CD4-positive, alpha-beta T cell treated with Interleukin-17A for 1 hour (primary cell): ENCODE measurements at places on chromosomes 2 and 18.

DNA sequence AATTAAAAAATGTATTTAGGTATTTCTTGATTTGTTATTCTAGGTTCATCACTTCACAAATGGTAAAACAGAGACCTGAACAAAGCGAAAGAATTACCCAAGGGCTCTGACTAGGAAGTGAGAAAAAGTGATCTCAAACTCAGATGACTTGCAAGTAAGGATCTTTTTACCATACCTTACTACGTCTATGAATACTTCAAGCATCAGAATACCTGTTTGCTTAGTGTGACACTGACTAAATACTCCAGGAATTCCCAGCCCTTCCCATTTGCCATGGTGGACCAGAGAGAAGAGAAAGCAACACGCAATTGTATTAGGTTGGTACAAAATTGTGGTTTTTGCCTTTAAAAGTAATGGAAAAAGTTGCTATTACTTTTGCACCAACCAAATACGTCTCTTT is 35.8 kb upstream of the FIGN start:
- DNase-seq, result no peak

DNA sequence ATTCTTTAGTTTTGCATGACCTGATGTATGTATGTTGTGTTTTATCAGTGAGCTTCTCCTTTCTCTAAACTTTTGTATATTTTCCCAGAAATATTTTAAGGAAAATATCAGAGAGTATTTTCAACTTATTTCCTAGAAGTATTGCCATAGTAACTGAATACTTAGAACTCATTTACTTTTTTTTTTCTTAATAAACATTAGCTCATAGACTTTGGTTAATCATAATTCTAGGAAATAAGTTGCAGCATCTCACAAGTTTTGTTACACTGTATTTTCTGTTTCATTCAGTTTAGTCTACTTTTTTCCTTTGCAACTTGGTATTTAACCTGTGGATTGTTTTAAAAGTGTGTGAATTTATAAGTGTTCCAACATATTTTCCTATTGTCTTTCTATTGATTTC is 27.5 kb downstream of the SMCHD1 start:
- no peak for DNase-seq

- no peak for DNase-seq
Observed at GRCh38 chr2:28952836-28953211, 28.3 kb upstream of the TOGARAM2 start.

DNA sequence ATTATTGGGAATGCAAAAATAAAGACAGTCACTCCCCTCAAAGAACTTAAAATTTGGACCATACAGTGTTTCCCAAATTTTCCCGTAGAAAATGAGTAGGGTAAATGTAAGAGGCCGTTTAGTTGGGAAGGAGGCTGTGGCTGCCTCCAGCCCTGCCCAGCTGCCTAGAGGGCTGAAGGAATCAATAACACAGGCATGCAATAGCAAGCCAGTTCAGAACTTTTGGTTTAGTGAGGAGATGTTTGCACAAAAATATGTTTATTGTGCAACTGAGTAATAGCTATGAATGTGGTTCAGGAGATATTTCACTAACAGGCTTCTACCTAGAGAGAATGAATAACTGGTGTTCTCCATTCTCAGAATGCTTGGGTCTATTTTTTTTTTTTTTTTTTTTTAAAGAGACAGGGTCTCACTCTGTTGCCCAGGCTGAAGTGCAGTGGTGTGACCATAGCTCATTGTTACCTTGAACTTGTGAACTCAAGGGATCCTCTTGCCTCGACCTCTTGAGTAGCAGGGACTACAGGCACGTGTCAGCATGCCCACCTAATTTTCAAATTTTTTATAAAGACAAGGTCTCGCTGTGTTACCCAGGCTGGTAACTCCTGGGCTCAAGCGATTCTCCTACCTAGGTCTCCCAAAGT is 23.6 kb downstream of the UGP2 start:
- DNase-seq, result no peak

DNA sequence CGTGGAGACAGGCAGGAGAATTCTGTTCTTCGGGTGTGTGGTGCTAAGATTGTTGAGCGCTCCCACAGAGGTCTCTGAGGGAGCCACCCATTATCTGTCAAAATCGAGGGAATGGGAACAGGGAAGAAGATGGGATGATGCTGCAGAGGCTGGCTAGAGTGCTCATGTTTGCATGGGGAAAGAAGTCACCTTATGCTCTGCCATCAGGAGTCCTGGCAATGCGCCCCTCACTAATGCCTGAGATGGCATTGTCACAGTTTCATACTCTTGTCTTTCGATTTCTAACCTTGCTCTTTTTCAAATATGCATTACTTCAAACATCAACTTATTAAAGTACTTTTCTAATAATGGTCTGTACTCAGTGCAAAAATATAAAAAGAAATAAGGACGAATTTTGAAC is 463.3 kb upstream of the CELF4 start:
- DNase-seq, result no peak

DNA sequence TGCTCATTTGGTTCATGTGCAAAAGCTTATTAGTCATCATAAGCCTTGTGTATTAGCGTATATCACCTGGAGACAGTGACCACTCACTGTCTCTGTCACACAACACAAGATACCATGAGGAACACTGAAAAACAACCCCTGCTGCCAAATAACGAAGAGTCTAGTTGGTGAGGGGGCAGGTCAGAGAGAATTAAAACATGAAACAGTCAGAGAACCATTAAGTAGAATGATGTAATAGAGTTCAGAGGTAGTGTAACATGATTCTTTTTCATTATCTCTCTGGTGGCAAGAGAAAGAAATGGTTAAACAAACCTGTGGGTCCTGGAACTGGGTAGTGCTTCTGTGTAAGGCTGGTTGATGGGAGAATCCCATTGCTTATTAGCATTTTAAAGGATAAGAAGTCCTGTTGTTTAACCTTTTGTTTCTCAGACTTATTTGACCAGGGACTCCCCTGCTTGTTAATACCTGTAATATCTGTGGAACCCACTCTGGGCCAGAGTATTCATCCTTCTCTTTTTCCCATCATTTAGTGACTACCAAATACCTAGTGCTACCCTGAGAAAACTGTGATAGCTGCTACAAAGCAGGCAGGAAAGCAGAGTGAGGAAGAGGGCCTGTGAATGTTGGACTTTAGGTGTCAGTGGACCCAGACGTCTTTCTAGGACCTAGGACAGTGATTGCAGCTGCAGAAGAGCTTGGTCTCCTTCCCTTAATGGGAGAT is 38.0 kb downstream of the PTRHD1 start:
- no peak for DNase-seq

- DNase-seq, result peak; percentile 50
Observed at GRCh38 chr2:198127627-198128026, 323.2 kb downstream of the PLCL1 start.

GRCh38 chr18:65968239-65969004 is 217.6 kb downstream of the CDH7 start:
- DNase-seq, result no peak

GRCh38 chr2:120470041-120470965 is 124.4 kb downstream of the INHBB start:
- no peak for DNase-seq

- no peak for DNase-seq
Observed at GRCh38 chr2:171491292-171491691, 31.0 kb upstream of the CYBRD1 start.

- no peak for DNase-seq
Observed at GRCh38 chr2:30716123-30716900, 90.9 kb downstream of the CAPN13 start.

DNA sequence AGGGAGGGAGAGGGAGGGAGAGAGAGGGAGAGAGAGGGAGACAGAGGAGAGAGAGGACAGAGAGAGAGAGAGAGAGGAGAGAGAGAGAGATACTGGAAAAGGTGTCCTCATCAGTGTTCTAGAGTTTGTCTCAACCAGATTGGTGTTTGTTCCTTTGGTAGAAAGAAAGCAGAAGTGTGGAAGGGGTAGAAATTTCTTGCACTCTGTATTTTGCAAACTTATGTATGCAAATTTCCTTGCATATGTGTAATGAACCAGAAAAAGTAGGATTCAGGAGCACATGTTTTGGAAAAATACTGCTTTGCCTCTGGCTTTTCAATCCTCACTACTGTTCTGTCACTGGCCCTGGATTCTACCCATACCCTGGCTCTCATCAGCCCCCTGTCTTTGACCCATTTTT is 1.1 kb upstream of the SP140 start:
- DNase-seq, result no peak

- no peak for DNase-seq
Observed at GRCh38 chr2:179543361-179543901, 278.8 kb upstream of the SESTD1 start.

- DNase-seq, result no peak
Observed at GRCh38 chr2:173990970-173991819, 26.0 kb upstream of the SP3 start.

DNA sequence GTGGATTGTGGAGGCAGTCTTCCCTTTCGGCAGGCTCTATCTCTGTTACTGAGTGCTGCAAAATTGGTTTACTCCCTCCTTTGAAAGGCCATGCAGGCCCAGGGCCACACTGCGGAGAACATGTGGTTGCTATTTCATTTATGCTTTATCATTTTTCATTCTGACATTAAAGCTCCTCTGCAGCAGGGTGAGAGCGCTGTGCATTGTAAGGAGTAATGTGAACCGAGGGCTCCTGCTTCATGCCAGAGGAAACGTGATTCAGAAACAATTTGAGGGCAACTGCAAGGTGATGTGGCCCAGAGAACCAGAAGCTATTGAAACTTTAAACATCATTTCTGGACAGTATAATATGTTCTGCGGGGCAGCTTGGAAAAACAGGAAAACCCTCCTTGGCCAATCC is 341.6 kb upstream of the NT5C1B start:
- no peak for DNase-seq

DNA sequence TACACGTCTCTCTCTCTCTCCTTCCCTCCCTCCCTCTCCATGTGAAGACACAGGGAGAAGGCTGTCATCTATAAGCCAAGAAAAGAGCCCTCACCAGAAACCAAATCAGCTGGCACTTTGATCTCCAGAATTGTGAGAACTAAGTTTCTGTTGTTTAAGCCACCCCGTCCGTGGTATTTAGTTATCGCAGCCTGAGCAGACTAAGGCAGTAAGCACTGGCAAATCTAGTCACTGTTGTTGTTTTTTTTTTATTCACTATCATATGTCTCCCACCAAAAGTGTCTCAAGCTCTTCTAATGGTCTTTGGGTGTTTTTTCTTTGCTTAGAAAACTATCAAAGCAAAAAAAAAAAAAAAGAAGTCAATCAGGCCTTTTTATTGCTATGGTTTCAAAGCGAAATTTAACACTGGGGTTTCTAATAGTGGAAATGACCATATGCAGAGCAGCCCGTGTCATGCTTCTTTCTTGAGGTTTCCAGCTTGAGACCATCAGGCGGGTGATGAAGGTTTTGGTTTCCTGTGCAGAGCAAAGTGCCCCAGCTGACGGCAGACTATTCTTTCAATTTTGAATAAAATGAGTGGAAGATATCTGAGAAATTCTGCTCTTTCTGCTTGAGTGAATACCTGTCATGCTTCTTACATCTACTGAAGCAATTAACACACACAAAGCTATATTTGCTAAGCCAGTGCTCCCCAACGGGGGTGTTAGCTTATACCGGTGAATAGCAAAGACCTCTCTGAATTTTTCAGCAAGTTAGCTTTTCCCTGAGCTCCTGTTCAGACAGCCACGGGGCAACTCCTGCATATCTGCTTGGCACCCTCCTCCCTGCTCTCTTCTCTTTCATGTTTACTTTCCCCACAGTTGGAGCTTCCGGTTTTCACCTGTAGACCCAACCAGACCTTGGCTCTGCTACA is 394.1 kb upstream of the ATP5MC3 start:
- peak; percentile 35 for DNase-seq

DNA sequence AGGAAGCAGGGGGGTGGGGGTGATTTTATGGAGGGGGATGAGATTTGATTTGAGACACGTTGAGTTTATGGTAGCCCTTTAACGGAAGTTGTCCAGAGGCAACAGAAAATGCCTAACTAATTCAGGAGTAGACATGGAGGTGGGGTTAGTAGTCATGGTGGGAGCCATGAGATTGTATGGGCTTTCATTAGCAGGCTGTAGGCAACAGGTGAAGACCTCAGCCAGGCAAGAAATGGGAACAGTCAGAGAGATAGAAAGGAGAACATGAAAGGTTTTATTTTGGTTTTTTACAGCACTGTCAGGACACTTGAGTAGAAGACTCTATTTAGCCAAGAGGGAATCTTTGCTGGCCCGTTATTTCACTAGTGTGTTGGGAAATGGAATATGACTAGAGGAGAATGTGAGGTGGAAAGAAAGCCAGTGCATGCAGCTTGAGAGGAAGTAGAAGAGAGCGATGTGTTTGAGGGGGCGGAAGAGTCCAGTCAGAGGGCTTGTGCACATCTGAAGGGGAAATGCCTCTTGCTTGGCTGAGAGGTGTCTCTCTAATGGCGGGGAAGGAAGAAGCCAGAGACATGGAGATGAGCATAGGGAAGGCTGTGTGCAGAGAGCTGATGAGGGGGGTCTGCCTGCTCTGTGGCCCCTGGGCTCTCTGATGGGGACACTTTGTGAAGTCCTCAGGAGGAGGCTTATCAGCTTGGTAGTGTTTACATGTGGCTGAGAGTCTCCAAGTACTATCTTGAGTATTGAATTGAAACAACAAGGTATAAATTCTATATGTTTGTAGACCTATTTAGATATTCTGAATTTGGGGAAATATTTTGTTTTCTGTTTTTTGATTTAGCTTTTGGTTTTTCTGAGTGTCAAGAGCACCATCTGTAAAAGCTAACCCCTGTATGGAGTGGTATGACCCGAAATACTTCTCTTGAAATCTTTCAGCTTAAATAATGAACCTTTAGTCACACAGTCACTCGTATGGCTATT is 66.9 kb upstream of the ITM2C start:
- no peak for DNase-seq

DNA sequence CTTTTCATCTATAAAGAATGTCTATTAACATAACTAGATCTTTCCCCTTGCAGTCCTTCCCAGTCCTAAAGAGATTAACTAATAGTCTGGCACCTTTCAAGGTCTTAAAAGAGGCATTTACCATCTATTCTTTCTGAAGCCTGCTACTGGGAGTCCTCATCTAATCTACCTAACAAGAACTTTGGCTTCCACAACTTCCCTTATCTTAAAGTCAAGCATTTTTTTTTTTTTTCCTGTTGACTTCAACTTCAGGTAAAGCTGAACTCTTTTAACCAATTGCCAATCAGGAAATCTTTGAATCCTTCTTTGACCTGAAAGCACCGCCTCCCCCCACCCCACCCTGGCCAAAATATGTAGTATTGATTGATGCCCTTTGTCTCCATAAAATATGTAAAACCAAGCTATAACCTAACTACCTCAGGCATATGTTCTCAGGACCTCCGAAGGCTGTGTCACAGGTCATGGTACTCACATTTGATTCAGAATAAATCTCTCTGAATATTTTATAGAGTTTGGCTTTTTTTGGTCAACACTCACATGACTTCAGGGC is 168.6 kb downstream of the PTPRM start:
- no peak for DNase-seq

DNA sequence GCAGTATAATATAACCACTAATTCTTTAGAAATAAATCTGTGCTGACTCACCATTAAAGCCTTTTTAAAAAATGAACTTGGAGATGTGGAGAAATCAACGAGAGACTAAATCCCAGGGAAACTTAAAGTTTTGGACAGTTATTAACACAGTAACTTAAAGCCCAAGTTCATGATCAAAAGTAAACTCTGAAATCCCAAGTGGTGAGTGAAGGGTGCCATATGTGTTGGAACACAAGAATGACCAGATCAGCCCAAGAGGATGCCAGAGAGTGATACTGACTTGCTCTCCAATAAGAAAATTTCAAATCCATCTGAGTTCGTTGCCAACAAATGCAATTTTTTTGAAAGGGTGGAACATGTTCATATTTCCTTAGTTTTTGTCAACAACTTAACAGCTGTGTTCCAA is 838.1 kb upstream of the ACVR2A start:
- no peak for DNase-seq

GRCh38 chr2:201452058-201452921 is 750 bp downstream of the STRADB start:
- no peak for DNase-seq

- no peak for DNase-seq
Observed at GRCh38 chr2:2036686-2037085, 292.4 kb upstream of the PXDN start.
